Cardiac atrium fibroblast (primary cell): ENCODE measurements at places on chromosomes 16 and 17. TPM values are rescaled to one million over a fixed set of nuclear protein-coding genes. Genes with fewer than 3 reads are reported as not detected.

RPS6KB1 gene
- 14.3 and 24.7 TPM in 2 replicates for total RNA-seq

CCDC182 gene
- total RNA-seq = not detected in 2 replicates

KRT24 gene
- total RNA-seq = not detected in 2 replicates

ATP2C2 gene
- not detected in 2 replicates for total RNA-seq

SLC16A11 gene
- not detected in 2 replicates for total RNA-seq

CCL2 gene
- 212 and 757 TPM in 2 replicates for total RNA-seq

SPDYE4 gene
- total RNA-seq = not detected in 2 replicates

APOBR gene
- not detected in 2 replicates for total RNA-seq

ZG16 gene
- total RNA-seq = not detected in 2 replicates

ST6GALNAC1 gene
- total RNA-seq = 0.16 and 0.54 TPM in 2 replicates

KRTAP4-9 gene
- not detected in 2 replicates for total RNA-seq

GNG13 gene
- not detected in 2 replicates for total RNA-seq

OR3A3 gene
- not detected in 2 replicates for total RNA-seq

HP gene
- total RNA-seq = 2.8 TPM in 1 of 2 replicates, not detected in the other

ZPBP2 gene
- not detected in 2 replicates for total RNA-seq

CCL5 gene
- 1.6 TPM in 1 of 2 replicates, not detected in the other for total RNA-seq

NME3 gene
- 70.0 and 79.8 TPM in 2 replicates for total RNA-seq

LRRC3C gene
- not detected in 2 replicates for total RNA-seq

TMEM186 gene
- total RNA-seq = 2.7 and 5.2 TPM in 2 replicates

NPIPB13 gene
- 0.18 and 1.5 TPM in 2 replicates for total RNA-seq

KSR1 gene
- 16.6 and 23.5 TPM in 2 replicates for total RNA-seq

NDRG4 gene
- total RNA-seq = 11.0 and 18.8 TPM in 2 replicates

RNF213 gene
- total RNA-seq = 28.7 and 40.7 TPM in 2 replicates

CCL1 gene
- total RNA-seq = not detected in 2 replicates

RAPGEFL1 gene
- total RNA-seq = 2.3 and 3.2 TPM in 2 replicates

CMTM2 gene
- total RNA-seq = not detected in 2 replicates

CYBA gene
- total RNA-seq = 490 and 554 TPM in 2 replicates

C17orf78 gene
- not detected in 2 replicates for total RNA-seq

TBC1D3C gene
- total RNA-seq = 0.54 TPM in 1 of 2 replicates, not detected in the other

KRTAP9-8 gene
- not detected in 2 replicates for total RNA-seq

LRRC37A gene
- 1.5 and 3.8 TPM in 2 replicates for total RNA-seq

ABCA10 gene
- total RNA-seq = 0.32 TPM in 1 of 2 replicates, not detected in the other

TNS4 gene
- 0.16 TPM in 1 of 2 replicates, not detected in the other for total RNA-seq

CDR2L gene
- 23.6 and 24.8 TPM in 2 replicates for total RNA-seq

RAI1 gene
- 10.8 and 19.6 TPM in 2 replicates for total RNA-seq

CHTF18 gene
- 16.6 and 22.0 TPM in 2 replicates for total RNA-seq

MEIOB gene
- 0.18 TPM in 1 of 2 replicates, not detected in the other for total RNA-seq

EVI2B gene
- total RNA-seq = 0.18 TPM in 1 of 2 replicates, not detected in the other

CCDC154 gene
- total RNA-seq = not detected in 2 replicates

TSNAXIP1 gene
- total RNA-seq = 0.54 and 0.97 TPM in 2 replicates

KCNH4 gene
- total RNA-seq = not detected in 2 replicates

RNF135 gene
- 11.7 and 12.5 TPM in 2 replicates for total RNA-seq
